ENCODE measurements at places on chromosomes 5 and 9.

DNA sequence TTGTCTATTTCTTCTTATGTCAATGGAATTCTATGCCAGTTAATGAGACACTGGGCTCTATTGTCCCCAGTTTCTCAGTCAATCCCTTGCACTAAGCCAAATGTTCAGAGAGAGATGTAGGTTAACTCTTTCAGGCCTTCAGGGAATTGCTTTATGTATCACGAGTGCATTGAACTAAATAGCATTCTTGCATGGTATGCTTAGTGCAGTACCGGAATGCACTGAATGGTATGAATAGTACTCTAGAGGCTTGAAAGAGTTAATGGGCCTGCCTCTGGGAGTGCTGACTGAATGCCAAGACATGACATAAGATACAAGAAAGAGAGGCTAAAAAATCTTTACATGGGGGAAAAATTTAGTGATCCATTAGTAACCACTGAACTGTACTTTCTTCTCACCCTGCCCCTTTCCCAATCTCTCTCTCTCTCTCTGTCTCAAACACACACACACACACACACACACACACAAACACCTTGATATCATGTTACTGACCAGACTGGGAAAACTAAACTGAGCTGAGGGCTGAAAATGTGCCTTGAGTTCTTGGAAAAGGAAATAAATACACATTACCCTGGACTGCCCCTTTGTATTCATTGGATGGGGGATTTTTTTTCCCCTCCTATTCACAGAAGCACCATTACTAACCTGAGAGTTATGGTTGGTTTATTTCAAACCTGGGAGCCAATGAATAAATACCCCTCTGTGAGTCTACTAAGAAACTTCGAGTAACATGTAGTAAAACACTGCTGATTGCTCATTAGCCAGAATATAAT, 35.4 kb upstream of the TMC1 start:
- no peak for DNase-seq

DNA sequence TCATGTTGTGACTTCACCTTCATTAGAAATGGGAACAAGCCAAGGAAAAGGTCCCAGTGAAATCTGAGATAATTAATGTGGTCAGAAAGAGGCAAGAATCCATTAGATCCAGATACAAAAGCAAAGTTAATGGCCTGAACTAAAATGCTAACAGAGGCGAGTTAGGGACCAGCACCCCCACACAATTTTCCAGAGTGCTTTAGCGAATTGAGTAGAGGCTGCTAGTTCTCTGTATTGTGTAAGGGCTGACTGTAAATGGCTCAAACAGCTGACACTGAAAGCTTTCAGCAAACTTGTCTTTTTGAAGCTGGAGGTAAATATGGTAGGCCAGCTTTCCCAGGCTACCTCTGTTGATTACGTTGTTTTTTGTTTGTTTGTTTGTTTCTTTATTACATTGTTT, 75.5 kb downstream of the CSNK1A1 start:
- no peak for DNase-seq

DNA sequence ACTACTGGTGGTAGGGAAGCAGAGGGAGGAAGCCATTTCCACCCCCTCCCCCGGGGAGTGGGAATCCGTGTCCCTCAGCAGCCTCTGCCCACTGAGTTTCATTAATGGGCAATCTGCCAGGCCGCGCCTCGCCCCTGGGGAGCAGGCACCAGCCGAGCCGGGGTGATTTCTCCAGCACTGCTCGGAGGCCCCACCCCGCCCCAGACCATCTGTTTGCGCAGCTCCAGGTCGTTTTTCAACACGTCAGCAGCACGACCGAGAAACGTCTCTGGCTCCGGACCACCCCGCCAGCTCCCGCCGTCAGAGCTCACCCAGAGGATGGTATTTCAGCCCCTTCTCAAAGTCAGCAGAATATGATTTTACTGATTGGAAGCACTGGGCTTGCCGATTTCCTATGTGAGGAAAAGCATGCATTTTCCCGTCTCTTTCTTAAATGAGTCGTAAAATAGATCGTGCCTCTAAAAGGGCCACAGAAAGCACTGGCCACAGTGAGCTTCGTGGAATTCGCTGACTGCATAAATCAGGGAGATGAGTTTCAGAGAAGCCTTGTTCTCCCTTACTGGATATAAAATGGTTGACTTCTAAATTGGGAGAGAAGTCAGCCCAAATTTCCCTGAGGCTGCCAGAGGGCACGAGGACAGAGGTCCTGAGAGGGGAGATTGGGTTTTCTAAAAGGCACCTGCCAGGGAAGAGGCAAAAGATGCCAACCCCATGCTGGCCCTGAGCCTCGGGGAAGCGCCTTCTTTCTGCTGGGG, 47.0 kb downstream of the OLFM1 start:
- DNase-seq: no peak

DNA sequence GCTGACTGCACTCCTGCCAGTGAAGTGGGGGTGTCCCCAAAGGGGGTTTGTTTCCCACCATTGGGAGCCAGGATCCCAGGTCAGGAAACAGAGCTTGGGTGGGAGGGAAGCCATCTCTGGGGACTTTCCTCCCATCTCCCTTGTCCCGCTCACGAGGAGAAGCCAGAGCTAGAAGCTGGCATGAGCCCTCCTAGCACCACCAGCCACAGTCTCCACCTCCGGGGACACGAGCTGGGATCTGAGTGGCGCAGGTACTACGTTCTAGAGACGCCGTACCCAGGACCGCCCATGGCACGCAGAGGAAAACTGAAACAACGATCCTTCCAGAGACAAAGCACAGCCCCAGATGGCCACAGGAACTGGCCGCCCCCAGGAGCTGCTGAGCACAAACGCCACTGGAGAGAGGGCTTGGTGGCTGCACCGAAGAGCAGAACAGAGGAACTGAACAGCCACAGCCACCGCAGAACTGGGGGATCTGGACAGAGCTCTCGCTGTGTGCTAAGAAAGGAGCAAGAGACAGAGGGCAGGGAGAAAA, 29.8 kb downstream of the ADAMTS2 start:
- DNase-seq: no peak

- DNase-seq: no peak
Measured at GRCh38 chr9:14383294-14383693, 69.4 kb upstream of the NFIB start.

GRCh38 chr5:159441441-159441840, 111.2 kb upstream of the IL12B start:
- no peak for DNase-seq

DNA sequence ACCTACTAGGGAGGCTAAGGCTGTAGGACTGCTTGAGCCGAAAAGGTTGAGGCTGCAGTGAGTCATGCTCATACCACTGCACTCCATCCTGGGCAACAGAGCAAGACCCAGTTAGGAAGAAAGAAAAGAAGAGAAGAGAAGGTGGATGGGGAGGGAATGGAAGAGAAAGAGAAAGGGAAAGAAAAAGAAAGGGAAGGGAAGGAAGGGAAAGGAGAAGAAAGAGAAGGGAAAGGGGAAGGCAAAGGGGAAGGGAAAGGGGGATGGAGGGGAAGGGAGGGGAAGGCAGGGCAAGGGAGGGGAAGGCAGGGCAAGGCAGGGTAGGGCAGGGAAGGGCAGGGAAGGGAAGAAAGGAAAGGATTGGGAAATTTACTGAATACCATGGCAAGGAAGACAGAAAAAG, 157.0 kb downstream of the ACTL7B start:
- DNase-seq: no peak
